ENCODE measurements at places on chromosomes 11 and 22. TPM values are rescaled to one million over a fixed set of nuclear protein-coding genes. Genes with fewer than 3 reads are reported as not detected.

Gene DDTL
- 3.7 TPM for total RNA-seq

Gene RASSF10
- total RNA-seq, result not detected

Gene LRRC32
- total RNA-seq, result 25.3 TPM

Gene TMEM191B
- 0.50 TPM for total RNA-seq

Gene GLYATL2
- not detected for total RNA-seq

Gene GLB1L3
- not detected for total RNA-seq

Gene PDE3B
- total RNA-seq, result not detected

Gene OR5A1
- not detected for total RNA-seq

Gene IRAG1
- not detected for total RNA-seq

Gene CADM1
- 89.7 TPM for total RNA-seq
